Left cardiac atrium (tissue), 4 donors: ENCODE measurements at places on chromosomes 3 and 15. TPM values are rescaled to one million over a fixed set of nuclear protein-coding genes. Genes with fewer than 3 reads are reported as not detected.

Gene SOX14
- total RNA-seq = not detected

Gene SMCO1
- total RNA-seq = 28.5 TPM

Gene ACOX2
- 28.2 TPM for total RNA-seq

DNA sequence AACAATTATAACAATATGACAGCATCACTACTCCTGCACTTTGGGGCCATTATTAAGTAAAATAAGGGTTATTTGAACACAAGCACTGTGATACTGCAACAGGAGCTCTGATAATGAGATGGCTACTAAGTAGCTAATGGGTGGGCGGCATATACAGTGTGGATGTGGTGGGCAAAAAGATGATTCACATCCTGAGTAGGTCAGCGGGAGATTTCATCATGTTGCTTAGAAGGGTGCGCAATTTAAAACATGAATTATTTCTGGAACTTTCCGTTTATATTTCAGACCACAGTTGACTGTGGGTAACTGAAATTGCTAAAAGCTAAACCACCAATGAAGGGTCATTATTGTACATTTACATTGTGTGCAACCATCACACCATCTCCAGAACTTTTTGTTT is 42.3 kb downstream of the FBXO22 start:
- no peak for DNase-seq

GRCh38 chr15:63502137-63502766 is 2.1 kb upstream of the USP3 start:
- peak; percentile 29 for DNase-seq

DNA sequence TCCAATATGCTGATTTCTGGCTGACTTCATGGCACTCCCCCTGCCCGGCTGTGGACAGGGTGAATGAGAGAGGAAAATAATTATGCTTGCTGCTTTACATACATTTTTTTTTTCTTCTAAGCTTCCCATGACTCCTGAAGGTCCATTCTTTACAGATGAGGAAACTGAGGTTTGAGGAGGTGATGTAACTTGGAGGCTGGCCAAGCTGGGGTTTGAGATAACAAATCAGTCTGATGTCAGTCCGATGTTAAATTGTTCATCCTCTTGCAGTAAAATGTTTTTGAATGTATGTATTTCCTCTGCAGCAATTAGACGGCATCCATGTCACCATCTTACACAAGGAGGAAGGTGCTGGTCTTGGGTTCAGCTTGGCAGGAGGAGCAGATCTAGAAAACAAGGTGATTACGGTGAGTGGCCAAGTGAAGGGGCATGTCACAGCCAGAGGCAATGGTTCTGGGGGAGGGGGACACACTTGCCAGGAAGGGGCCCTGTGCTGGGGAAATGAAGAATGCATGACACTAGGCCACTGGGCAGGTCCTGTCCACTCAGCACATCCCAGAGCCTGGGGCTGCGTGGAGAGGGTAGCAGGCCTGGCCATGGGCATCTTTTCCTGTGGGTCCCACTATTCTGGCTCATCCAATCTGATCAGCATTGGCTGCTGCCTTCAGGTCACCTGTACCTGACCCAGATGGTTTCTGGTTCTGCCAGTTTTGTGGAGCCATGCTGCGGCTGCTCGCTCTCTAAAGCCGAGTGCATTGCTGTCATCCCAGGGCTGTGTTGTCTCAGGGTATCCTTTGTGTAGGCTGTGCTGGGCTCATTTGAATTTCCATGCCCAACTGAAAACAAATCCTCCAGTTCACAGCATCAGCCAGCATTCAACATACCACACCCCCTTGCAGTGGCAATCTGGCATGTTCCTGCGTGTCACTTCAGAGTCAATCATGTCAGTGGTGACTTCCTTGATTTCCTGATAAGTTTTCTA is 20.4 kb downstream of the STARD5 start:
- no peak for DNase-seq
